Muscle of leg (tissue), 16 donors: ENCODE measurements at places on chromosomes 4 and X.

DNA sequence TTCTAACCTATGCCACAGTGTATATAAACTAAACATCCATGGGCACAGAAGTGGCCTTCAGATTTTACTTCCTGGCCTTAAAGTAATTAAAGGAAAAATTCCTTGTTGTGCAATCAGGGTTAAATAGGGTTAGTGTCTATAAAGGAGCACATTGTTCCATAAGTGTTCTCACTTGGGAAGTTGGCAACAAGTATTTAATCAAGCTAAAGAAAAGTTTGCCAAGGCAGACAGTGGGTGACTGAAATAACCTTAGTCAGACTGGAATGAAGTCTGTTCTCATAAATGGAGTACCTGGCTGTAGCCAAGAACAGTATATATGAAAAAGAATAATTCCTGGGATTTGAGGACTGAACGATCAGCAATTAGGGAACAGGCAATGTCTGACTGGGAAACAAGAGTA is 213.6 kb downstream of the HTR2C start:
- DNase-seq, result no peak

DNA sequence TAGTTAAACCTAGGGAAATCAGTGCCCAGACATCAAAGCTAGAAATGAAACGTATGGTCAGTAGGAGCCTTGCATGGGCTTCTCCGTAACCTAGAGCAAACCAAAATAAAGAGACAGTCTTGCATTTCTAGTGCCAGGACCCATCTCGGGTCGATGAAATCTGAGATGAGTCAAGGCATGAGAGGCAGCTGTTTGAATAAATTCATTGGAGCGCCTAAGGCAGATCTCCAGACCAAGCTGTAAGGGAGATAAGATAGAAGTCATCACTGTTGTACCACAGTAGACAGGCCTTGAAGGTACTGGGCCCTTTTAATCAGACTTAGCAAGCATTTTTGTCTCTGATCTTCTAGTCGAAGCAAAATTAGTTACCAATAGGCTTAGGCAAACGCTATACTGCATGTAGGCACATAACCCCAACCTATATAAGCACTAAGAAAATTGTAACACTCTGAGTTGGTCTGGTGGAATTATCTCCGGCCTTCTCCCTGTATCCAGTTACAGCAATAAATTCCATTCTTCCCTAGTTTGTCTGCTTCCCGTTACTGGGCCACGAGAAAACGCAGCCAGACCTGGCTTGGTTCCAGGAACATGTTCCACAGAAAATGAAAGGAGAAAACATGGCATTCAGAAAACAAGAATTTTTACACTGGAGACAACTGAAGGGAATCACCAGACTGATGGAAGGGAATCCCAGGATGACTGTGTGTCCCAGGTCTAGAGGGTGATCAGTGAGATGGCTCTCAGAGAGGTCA is 21.1 kb upstream of the PAPSS1 start:
- DNase-seq, result peak; percentile 74

GRCh38 chr4:182250446-182250845 is 7.2 kb downstream of the TENM3 start:
- DNase-seq, result no peak

GRCh38 chr4:1770791-1771231 is 22.3 kb upstream of the FGFR3 start:
- no peak for DNase-seq

DNA sequence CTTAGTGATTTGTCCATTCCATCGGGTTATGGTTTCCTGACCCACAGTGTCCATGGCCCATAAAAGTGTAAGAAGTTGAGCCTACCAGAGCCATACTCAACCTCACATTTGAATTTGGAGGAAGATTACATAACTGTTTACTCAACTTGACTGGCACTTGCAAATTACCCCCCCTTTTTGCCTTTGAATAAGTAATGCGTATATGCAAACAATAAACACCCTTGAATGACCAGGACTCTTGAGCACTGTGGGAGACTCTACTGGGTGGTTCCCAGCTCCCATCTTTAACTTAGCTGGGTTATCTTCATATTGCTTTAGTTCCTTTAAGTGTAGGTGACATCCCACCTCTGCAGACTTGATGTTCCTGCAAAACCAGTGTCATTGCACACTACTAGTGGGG is 30.6 kb upstream of the STIM2 start:
- no peak for DNase-seq

DNA sequence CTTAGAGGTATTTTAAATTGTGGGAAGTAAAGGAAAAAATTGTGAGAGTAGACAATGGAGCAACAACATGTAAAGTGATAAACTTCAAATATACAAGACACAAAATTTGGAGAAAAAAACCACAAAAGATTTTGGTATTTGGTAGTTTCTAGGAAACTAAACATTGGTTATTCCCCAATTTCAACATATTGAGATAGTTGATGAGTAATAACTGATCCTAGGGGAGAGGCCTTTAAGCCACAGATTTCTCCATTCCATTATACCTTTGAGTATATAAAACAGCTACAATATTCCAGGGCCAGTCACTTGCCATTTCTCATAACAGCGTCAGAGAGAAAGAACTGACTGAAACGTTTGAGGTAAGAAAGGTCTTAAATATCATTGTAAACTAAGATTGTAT is at the start of gene FDCSP:
Gene FDCSP (plus strand): TSS at position 301 of the 400 bp plus-strand sequence. CDS start 5,071 bp downstream, outside the sequence.
- peak; percentile 2 for DNase-seq
